ENCODE measurements at places on chromosomes 3 and 15.

DNA sequence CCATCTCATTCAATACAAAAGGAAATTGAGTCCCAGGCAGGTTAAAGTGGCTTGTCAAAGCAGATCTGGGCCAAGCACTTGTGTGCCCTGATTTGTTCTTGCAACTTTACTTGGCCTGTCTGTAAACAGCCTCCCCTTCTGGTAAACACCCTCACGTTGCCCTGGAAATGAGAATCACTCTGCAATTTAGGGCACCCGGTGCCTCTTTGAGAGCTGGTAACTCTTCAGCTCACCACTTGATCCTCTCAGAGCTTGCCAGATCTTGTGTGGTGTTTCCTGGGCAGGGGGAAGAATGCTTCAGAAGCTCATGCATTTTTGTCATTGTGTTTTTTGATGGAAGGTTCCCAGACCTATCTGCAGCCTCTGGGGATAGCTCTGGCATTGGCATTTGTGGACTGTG is 11.3 kb downstream of the MED12L start:
- DNase-seq = no peak

DNA sequence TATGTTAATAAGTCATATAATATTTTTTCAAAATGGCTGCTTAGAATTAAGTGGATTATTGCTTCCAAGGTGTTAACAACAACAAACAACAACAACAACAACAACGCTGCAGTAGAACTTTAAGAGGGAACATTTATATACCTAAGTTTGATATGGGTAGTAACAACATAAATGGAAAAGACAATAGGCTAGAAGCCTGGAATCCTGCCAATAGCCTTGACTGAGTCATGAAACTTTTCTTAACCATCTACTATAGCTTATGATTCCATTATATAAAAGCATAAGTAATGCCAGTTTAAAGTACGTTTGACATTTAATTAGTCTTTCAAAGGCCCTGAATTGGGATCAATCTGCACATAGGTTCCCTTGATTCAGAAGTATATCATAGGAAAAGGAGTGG is 31.2 kb downstream of the SATB1 start:
- DNase-seq = no peak

- DNase-seq = no peak
These were observed 42.0 kb downstream of the WWTR1 start for GRCh38 chr3:149615731-149616221.

DNA sequence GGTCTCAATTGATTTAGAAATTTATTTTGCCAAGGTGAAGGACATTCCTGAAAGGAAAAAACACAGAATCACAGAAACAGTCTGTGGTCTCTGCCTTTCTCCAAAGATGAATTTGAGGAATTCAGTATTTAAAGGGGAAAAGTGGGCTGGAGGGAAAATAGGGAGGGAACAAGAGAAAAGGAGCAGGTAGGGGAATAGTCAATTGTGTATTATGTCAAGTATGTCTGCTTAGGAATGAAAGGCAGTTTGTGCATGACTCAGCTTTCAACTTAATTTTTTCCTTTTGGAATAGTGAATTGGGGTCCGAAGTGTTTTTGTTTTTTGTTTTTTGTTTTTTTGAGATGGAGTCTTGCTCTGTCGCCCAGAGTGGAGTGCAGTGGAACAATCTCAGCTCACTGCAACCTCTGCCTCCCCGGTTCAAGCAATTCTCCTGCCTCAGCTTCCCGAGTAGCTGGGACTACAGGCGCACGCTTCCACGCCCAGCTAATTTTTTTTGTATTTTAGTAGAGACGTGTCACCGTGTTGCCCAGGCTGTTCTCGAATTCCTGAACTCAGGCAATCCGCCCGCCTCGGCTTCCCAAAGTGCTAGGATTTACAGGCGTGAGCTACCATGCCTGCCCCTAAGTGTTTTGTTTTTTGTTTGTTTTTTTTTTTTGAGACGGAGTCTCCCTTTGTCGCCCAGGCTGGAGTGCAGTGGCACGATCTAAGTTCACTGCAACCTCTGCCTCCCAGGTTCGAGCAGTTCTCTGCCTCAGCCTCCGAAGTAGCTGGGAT is 74.1 kb upstream of the MAP4 start:
- no peak for DNase-seq

- DNase-seq = no peak
These were observed 242.5 kb downstream of the ZBTB20 start for GRCh38 chr3:114904633-114905032.

DNA sequence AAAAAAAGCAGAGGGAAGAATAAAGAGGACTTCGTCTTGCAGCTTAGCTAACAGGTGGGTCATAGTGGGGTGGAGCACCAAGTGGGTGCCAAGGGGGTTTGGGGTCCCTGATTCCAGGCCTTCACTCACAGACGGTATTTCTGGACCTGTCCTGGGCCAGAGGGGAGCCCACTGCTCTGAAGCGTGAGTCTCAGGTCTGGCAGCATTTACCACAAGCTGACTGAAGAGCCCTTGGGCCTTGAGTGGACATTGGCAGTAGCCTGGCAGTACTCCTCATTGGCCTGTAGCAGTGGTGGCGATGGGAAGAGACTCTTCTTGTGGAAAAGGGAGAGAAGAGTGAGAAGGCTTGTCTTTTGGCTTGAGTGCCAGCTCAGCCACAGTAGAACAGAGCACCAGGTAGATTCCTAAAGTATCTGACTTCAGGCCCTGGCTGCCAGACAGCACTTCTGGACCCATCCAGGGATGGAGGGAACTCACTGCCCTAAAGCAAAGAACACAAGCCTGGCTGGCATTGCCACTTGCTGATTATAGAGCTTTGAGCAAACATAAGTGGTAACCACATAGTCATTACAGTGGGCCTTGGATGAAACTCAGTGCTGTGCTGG is 72.9 kb downstream of the GLDN start:
- no peak for DNase-seq

- DNase-seq = no peak
These were observed 288.0 kb upstream of the BCHE start for GRCh38 chr3:166125179-166125578.

DNA sequence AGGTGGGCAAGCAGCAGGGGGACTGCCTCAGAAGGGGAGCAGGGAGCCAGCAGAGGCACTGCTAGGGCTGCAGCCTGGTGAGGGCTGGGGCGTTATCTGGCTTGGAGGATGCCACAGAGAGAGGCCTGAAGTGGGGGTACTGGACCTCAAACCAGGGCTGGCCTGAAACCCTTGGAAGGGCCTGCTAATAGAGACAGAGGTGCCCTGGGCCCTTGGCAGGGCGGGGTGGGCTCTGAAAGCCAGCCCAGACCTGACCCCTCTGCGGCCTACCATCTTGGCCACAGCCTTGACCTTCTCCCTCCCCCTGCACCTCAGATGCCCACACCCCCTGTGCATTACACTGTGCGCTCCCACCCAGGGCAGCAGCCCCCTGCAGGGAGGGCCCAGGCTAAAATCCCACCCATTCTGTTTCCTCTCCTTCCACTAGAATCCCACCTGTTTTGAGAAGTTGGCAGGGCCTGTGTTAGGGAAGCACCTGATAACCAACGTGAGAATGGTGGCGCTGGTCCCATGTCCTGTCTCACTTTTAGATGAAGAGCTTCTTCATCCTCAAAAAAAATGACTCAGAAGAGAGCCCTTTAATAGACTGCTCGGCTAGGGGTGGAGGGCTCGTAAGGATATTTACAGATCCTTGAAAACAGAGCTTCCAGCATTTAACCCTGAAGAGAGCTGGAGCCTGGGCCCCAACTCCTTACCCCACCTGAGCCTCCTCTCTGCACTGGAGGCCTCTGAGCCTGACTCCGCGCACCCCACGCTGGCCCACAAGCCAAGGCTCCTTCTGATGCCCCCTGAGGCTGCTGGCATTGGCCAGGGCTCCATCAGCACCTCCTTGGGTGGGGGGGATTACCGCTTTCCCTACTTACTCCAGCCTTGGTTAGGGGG is 29.8 kb downstream of the LOXL1 start:
- DNase-seq = no peak

DNA sequence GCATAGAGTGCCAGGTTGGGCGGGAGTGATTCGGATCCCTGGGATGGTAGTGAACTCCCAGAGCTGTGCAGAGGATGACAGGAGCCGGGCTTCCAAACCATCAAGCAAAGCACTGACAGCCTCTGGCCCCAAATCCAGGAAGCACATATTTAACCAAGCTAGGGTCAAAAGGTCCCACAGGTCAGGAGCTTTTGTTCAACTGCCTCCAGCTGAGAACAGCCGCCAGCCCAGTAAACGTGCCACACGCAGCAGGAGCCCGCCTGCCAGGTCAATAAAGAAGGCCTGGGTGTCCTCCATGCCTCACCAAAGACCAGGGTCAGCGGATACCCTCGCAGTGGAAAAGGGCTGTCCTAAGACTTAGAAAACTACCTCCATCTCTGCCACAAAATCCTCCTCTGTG is 184.7 kb upstream of the LINGO1 start:
- no peak for DNase-seq

DNA sequence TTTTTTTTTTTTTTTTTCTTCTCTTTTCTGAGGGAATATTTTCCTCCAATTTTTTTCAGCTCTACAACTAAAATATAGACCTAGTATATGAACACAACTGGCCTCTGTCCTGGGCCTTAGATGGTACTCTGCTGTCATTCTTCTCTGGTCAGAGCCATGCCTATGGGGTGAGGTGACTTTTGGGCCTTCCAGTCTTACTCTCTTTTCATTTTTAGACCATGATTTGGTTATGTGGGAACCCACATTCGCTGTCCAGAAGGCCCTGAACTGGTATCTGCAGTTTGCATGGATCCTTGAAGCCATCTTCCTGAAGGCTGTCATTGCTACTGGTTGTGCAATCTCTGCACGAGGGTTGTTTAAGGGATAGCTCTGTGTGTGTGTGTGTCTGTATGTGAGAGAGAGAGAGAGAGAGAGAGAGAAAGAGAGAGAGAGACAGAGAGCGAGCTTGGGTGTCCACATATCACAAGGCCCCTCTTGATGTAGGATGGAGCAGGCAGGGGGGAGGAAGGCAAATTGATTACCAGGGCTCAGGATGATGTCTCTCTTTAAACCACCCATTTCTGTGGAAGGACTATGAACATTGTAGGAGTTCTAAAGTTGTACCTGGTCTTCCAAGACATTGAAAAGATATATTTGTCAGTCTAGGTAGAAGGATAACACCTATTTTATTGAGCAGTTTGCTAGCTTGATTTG is 6.9 kb downstream of the TGFBR2 start:
- no peak for DNase-seq

GRCh38 chr15:71757741-71758530 is 52.4 kb upstream of the NR2E3 start:
- no peak for DNase-seq

GRCh38 chr3:71581457-71582035 is 2.0 kb downstream of the FOXP1 start:
- DNase-seq = no peak

- DNase-seq = no peak
These were observed 46.8 kb downstream of the CHL1 start for GRCh38 chr3:243356-243725.

DNA sequence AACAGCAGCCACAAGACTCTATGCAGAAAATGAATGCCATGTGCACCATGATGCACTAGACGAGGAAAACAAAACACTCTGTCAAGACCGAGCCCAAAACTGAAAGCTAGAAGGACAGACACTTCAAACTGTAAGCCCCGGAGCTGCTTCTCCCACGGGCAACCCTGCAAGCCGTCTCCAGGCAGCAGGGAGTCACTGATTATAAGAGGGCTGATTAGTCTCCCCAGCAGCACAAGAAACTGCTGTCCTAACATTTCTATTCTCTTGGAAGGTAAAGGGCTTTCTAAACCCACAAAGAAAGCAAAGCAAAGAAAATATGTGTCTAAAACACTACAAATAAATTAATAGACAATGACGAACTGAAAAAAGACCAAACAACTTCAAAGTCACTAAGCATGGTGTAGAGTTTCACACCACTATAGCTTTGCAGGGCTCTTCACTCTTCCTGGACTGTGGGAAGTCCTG is 15.5 kb downstream of the TBC1D2B start:
- no peak for DNase-seq

DNA sequence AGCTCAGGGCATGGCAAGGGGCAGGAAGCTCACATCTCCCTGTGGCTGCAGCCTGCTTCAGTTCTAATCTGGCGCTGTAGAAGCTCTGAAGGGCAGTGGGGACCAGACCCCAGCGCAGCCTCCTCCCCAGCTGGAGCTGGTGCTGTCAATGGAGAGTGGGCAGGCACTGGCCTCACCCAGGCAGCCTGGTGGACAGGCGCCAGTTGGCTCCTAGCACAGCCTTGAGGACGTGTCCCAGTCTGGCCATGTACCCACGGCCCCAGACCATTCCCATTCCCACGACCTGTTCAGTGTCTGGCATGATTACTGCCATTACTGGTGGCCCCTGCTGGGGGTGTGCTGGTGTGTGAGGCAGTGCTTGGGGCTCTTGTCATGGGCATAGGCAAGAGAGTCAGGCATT is 16.3 kb downstream of the TYRO3 start:
- DNase-seq = no peak

GRCh38 chr3:129662191-129662608 is 55.7 kb upstream of the PLXND1 start:
- no peak for DNase-seq

- no peak for DNase-seq
These were observed 14.0 kb downstream of the PLA2G4D start for GRCh38 chr15:42080186-42080918.

- DNase-seq = no peak
These were observed 26.5 kb downstream of the KLF13 start for GRCh38 chr15:31352911-31353811.

- no peak for DNase-seq
These were observed 44.3 kb downstream of the IL5RA start for GRCh38 chr3:3065876-3066275.

- DNase-seq = no peak
These were observed 266.9 kb upstream of the IGF1R start for GRCh38 chr15:98381446-98381845.

GRCh38 chr15:81222007-81222406 is 25.3 kb downstream of the IL16 start:
- DNase-seq = no peak

DNA sequence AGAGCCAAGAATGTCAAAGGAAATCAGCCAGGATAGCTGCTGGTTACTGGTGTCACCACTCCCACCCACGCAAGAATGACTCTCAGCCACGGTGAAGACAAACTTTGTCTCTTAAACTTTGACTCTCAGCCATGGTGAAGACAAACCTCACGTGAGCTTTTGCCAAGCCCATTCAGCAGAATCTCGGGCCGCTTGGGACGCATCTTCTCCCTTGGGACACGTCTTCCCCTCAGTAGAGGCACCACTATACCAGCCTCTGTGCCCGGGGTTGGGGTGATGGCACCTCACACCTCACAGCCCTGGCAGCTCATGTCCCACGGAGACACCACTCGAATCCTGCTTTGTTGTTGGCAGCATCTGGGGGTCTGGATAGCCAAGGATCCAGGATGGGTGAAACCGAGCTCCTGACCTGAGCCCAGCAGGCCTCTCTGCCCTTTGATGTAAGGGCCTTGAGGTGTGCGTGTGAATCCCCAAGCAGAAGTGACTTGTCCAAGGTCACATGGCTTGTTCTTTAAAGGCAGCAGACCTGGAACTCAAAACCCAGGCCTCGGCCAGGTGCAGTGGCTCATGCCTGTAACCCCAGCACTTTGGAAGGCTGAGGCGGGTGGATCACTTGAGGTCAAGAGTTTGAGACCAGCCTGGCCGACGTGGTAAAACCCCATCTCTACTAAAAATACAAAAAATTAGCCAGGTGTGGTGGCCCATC is 21.8 kb downstream of the RBPMS2 start:
- DNase-seq = no peak

GRCh38 chr3:153372326-153372725 is 210.3 kb downstream of the RAP2B start:
- DNase-seq = no peak

All from stimulated activated CD8-positive, alpha-beta memory T cell treated with anti-CD3 and anti-CD28 coated beads, Interleukin-2, amount 100 ng/mL, for 1 hour (primary cell).